ENCODE measurements at places on chromosomes 3 and 15.

- no peak for DNase-seq
These were observed 49.0 kb upstream of the FGD5 start for GRCh38 chr3:14769544-14770325.

DNA sequence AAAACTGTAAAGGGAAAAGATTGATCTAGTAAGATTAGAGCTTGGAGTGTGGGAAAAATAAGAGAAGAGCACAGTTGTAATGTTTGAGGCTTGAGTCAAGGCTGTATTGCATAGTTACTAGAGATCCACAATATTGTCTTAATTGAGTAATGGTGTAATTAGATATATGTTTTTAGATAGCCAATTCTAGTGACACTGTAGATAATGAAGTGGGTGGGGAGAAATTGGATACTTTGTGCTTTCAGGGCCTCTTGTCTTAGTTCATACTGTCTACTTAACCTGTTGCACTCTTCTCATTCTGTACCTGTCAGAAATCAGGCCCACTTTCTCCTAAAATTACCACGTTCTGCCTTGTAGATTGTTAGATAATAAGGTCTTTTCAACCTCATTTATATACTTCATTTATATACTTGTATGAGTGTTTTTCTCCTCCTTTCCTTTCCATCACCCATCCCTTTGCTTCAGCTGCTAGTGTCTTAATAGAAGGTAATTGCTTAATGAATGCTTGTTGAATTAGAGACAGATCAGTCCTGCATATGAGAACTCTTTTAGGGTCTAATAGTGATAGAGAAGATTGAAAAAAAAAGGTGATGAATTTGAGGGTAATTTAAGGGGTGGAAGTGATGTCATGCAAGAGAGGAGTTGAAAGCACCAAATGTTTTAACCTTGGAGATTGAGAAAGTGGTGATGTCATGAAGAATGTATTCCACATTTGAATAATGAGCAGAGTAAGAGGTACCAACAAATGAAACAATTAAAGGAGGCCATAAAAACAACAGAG, 32.0 kb downstream of the PIK3CA start:
- peak; percentile 20 for DNase-seq

- no peak for DNase-seq
These were observed 70.5 kb upstream of the KLHL25 start for GRCh38 chr15:85865070-85865684.

DNA sequence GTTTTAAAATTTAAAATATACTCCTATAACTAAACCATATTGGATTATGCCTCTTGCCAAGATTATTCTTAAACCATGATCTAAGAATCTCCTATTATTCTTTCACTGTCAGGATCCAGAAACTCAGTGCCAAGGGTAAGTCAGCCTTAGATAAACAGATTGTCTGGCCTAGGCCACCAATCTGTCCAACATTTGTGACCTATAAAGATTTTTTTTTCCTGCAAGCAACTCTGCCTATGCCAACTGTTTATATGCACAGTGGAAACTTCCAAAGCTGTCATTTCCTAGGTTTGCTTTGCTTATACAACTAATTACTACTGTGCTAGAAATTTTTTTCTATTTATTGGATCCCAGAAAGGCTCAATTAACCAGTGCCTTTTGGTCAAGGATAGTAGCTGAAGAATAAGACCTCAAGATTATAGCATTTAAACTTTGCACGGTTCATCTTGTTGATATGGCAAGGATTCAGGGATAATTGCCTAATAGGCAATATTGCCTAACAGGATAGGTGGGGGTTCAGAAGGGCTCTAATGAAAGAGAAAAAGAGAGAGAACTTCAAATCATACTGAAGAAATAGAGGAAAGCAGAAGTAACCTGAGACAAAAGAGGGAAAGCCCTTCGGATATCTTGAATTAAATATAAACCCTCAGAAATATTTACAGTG, 22.8 kb downstream of the GAP43 start:
- no peak for DNase-seq

DNA sequence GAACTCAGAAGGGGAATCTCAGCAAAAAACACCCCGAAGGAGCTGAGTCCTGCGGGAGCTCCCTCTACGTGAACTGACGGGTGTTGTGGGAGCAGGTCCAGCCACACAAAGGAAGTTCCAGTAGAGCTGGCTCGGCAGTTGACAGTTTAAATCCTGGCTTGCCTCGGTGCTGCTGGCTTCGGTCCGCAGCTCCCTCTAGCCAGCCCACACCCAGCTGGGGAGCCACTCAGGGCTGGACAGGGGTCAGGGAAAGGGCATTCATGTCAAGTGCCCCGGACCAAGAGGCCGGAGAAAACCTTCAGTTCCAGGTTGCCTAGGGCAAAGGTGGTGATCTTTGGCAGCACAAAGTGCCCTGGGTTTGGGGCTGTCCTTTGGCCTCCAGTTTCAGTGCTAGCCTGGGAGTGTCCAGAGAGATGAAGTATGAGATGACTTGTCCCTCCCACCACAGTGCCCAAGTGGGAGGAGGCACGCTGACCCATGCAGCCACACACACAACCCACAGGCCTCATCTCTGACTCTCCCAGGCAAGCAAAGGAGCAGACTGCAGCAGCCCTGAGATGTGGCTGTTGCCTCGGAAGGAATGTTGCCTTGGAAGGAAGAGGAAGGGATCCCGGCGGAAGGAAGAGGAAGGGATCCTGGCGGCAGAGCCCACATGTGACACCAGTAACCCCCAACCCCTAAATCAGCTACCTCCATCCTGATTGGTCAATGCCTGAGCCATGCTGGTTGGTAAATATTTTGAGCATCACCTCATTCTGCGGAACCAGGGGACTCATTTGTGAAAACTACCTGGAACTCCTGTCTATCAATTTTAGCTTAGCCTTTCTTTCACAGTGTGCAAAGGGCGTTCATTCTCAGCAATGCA, 13.9 kb upstream of the ANPEP start:
- DNase-seq = no peak

- DNase-seq = no peak
These were observed 407.5 kb upstream of the WNT5A start for GRCh38 chr3:55894605-55895004.

DNA sequence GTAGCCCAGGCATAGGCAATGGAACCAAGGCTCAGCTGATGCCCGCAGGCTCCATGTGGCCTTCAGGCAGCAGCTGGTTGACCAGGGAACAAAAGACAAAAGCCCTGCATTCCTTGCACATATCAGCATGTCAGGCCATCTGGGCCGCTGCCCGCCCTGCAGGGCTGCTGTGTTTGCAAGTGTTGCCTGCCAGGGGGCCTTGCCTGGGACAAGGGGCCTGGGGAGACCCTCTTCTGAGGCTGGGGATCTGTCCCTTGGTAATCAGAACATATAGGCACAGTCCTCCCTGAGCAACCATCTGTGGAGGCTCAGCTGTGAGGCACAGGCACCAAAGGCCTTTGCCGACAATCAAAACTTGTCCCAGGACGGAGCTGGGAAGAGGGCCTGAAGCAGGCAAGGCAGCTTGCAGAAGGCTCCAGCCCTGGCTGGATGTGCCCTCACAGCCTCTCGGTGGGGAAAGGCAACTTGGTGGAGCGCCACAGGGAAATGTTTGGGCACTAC, 138.2 kb downstream of the TPRA1 start:
- DNase-seq = no peak

DNA sequence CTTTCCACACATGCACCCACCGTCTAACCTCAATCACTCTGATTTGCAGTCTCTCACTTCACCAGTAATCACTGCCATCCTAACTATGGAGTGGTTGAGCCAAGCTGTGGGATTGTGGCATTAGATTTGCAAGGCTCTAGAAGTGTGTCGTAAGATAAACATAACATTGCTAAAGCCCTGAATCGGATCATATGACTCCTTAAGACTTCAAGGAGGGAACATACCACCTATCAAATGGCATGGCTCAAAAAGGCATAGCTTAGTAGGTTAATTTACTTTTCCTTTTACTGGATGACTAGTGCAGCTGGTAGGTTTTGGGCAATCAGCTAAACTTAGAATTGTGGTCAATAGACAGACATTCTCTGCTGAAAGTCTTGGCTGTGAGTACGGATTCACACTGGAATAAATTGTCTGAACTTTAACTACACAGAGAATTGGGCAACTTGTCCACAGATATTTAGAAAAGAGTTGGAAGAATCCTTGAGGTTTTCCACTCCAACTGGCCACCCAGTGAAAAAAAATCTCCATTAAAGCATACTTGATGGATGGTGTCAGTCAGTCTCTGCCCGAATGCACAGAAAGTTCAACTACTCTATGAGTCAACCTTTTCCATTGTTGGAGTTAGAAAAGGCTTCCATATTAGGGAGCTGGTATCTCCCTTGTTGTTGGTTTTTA, 476.7 kb upstream of the CBLB start:
- no peak for DNase-seq

DNA sequence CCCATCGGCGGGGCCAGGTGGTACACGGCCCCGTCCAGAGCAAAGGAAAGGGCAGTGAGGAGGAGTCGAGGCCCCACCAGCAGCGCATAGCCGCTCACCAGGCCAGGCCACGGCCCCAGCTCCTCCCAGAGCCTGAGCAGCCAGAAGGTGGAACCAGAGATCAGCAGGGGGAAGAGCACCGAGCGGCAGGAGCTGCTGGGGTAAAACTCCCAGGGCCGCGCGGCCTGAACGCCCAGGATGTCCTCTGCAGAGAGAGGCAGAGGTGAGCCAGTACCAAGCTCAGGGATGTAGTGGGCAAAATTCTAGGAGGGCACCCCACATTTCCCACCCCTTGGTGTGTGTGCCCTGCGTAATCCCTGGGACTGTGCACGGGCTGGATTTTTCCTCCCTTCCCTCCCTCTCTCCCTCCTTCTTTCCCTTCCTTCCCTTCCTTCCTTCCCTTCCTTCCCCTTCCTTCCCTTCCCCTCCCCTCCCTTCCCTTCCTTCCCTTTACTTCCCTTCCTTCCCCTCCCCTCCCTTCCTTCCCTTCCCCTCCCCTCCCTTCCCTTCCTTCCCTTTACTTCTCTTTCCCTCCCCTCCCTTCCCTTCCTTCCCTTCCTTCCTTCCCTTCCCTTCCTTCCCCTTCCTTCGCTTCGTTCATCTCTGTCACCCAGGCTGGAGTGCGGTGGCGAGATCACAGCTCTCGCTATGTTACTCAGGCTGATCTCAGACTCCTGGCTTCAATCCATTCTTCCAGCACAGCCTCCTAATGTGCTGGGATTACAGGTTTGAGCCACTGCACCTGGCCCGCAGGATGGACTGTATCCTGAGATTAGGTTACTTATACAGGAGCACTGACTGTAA, 6.3 kb upstream of the NCBP2 start:
- no peak for DNase-seq

GRCh38 chr3:28103861-28104260, 137.6 kb upstream of the CMC1 start:
- DNase-seq = no peak

- DNase-seq = no peak
These were observed 358.3 kb upstream of the CFAP20DC start for GRCh38 chr3:59408047-59408624.

All from NCI-H1417 treated with DMSO at 0.1 percent for 48 hours (cell line).